ENCODE measurements at places on chromosomes 11 and 22.

GRCh38 chr22:31496735-31497146 lies 405 bp downstream of the SFI1 start:
- peak; percentile 57 for DNase-seq

GRCh38 chr11:134034496-134035381 lies 34.1 kb upstream of the JAM3 start:
- DNase-seq: no peak

- DNase-seq: no peak
Measured at GRCh38 chr11:45305874-45306623, 19.9 kb upstream of the SYT13 start.

DNA sequence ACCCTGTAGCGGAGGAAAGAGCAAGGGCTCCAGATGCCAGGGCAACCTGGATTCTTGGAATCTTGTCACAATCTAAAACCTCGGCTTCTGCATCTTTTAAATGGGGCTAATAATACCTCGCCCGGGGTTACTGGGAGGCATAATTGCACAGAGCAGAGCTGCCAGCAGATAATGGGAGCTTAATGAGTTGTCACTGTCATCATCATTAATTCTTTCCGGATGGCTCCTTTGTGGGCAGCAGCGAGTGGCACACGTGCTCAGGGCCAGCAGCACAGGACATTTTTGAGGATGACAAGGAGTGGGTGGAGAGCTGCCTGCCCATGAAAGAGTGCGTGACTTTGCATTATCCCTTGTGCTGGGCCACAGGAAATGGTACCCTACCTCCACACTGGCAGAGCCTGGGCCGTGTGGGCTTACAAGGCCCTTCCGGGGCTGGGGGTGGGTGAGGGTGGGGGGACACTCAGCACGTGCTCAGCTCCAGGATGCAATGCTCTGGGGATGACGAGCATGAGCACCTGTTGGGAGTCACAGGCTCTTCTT lies 5.7 kb downstream of the PDGFB start:
- no peak for DNase-seq

DNA sequence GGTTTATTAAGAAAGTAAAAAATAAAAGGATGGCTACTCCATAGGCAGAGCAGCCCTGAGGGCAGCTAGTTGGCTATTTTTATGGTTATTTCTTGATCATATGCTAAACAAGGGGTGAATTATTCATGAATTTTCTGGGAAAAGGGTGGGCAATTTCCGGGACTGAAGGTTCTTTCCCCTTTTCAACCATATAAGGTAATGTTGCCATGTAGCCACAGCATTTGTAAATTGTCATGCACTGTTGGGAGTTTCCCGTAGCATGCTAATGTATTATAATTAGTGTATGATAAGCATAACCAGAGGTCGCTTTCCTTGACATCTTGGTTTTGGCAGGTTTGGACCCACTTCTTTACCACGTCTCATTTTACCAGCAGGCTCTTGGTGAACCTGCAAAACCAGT lies 610.4 kb upstream of the B3GAT1 start:
- DNase-seq: no peak
